ENCODE measurements at places on chromosomes 6 and 20. TPM values are rescaled to one million over a fixed set of nuclear protein-coding genes. Genes with fewer than 3 reads are reported as not detected.

- no peak for DNase-seq
- peaks cover 24% of the 10 kb centered on the region for H3K27me3 ChIP-seq
- H3K27ac ChIP-seq = no peak overlapping the region
- no peaks in the 10 kb centered on the region for H3K4me1 ChIP-seq
- no peak overlapping the region for H3K4me3 ChIP-seq
Observed at GRCh38 chr20:54190217-54190616, 16.4 kb upstream of the CYP24A1 start.

ANKRD66 gene
- total RNA-seq = not detected

CST5 gene
- not detected for total RNA-seq

TLDC2 gene
- 0.26 TPM for total RNA-seq

MEP1A gene
- not detected for total RNA-seq

Measured in osteocyte (in vitro differentiated cells).